NCI-H1694 (cell line): ENCODE measurements at places on chromosomes 4 and X.

- DNase-seq, result no peak
Measured at GRCh38 chr4:137463377-137464003, 68.8 kb downstream of the PCDH18 start.

- no peak for DNase-seq
Measured at GRCh38 chr4:8224975-8225625, 26.0 kb downstream of the SH3TC1 start.

- DNase-seq, result no peak
Measured at GRCh38 chrX:135697601-135698000, 15.8 kb upstream of the CT45A1 start.

DNA sequence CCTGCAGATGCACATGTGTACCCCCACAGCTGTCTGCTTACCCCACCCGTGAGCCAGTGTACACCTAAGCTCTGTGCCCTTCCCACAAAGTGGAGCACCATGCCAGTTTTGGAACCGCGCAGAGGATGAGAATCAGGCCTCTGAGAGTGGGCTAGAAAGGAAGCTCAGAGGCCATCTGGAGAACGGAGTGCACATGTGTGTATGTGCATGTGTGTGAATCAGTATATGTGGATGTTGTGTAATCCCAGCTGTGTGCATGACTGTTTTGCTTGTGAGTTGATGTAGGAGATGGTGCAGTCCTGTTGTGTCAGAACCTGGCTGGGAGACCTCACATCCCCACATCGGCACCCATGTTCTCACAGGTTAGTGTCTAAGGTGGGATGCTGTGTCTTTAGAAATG lies 93.0 kb downstream of the DRD5 start:
- DNase-seq, result no peak

DNA sequence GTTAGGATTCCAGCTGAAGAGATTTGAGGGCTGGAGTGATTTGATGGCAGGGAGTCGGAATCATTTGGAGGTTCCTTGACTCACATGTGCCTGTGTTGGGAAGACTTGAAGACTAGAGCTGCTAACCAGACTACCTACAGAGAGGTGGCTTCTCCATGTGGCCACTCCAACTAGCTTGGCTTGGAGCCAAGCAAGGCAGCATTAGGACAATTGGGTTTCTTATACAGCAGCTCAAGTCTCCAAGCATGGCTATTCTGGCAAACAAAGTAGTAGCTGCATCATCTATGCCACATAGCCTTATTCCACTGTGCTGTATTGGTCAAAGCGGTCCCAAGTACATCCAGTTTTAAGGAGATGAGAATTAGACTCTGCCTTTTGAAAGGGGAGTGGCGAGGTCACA lies 171.7 kb upstream of the SLC4A4 start:
- DNase-seq, result no peak

GRCh38 chr4:168538632-168539031 lies 41.8 kb downstream of the PALLD start:
- DNase-seq, result no peak

DNA sequence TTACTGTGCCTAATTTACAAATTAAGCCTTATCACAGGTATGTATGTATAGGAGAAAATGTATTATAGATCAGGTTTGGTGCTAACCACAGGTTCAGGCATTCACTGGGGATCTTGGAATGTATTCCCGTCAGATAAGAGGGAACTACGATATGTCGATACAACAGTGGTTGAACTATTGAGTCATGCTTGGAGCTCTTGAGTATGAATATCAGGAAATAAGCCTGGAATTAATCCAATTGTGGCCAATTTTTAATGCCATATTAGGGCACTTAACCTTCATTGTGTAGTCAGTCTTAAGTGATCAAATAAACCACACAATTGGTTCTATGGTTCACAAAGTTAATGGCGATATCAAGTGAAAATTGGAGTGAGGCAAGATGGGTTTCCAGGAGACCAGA lies 556.5 kb downstream of the IL1RAPL1 start:
- no peak for DNase-seq

- no peak for DNase-seq
Measured at GRCh38 chr4:11783588-11783987, 354.9 kb upstream of the HS3ST1 start.

DNA sequence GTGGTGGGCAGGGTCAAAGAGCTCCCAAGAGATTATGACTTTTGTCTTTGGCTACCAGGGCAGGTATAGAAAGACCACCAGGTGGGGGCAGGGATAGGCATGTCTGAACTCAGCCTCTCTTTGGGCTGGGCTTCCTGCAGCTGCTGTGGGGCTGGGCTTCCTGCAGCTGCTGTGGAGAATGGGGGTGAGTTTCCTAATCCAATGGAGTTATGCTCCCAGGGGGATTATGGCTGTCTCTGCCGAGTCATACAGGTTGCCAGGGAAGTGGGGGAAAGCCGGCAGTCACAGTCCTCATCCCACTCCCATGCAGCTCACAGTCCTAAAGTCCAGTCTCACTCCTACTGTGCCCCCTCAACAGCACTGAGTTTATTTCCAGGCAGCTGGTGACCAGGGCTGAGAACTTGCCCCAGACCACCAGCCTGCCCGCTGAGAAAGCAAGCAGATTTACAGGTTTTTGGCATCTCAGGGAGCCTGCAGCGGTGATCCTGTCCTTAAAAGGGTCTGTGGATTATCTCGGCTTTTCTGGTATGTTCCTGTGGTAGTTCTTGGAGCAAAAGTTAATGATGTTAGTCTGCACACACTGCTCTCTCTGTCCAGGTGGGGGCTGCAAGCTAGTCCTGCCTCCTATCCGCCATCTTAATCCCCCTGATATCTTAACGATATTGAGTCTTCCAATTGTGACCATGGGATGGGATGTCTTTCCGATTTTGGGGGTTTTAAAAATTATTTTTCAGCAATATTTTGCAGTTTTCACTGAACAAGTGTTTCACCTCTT lies 133.4 kb downstream of the RTL9 start:
- DNase-seq, result no peak
